PC-3 (cell line): ENCODE measurements at places on chromosomes 7 and 10. TPM values are rescaled to one million over a fixed set of nuclear protein-coding genes. Genes with fewer than 3 reads are reported as not detected.
A peak's percentile ranks its signal among the peaks of the same experiment; 100 is the strongest.

DNA sequence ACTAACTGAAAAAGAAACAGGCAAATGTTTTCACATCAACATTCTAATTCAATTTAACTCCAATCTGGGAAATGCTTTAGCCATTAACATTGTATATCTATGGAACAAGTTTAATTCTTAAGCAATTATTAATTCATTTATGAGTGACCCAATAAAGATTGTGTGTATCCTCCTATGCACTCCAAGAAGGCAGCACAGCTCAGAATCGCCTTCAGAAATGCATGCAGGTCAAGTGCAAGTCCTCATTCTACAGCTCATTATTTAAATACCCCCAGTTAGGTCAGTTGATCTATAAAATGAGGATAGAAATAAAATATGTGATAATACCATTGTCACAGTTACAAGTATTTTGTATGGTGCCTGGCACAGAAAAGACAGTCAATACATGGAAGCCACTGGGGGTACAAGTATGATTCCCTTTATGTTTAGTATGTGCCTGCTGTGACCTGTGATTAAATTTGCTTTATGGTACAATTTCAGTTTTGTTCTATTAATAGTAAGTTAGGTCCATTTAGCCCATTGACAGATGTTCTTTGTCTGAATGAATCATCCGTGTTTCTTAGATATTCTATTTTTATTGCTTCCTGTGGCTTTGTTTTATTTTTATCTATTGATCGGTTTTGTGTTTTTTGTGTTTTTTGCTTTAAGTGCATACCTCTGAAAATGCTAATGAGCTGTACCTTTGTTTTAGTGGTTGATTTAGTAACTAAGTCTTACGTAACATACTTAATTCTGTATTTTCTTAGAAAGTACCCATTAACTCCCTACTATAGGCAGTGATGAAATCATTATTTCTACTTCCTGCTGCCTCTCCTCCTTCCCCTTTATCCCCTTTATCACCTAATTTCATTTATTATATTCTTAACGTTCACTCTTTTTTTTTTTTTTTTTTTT lies 42.8 kb downstream of the CPXM2 start:
- no peak overlapping the region for H3K27ac ChIP-seq
- H3K36me3 ChIP-seq, result no peaks in the 10 kb centered on the region
- peaks cover 28% of the 10 kb centered on the region for H3K27me3 ChIP-seq
- no peaks in the 10 kb centered on the region for H3K4me1 ChIP-seq
- no peak overlapping the region for H3K4me3 ChIP-seq

DNA sequence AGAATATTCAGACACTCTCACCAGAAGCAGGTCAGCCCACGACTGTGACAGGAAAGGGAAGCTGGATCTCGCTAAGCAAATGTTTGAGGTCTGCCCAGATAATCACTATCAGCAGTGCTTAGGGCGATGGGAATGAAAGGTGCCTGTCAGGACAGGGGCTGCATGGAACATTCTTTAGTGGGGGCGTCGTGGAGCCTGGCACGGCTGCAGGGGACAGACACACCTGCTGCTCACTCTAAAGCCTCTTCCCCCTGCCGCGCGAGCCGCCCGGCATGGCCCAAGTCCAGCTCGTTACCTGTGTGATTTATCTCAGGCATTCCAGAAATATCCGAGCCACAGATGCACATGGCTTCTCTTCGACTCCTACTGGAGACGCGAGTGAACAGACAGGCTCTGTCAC lies 235.5 kb downstream of the GLRX3 start:
- DNase-seq, result no peak
- H3K36me3 ChIP-seq, result no peaks in the 10 kb centered on the region
- H3K4me3 ChIP-seq, result no peak overlapping the region
- H3K27ac ChIP-seq, result no peak overlapping the region
- H3K4me1 ChIP-seq, result no peaks in the 10 kb centered on the region

DNA sequence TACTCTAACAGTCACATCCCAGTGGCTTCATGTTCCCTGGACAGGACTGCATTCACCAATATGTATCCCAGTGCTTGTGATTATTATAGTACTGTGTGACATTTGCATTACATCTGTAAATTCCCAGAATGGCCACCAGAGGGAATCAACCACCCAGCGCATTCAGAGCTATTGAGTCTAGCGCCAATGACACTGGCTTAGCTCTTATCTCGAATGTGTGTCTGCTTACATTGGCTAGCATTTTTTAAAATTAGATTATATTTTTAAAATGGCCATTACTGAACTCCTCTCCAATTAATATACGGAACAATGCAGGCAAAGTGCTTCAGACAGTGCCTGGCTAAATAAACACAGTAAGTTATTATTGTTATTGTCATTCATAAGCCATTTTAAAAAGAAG lies 36.3 kb downstream of the TRIL start:
- DNase-seq, result peak; percentile 81
- H3K36me3 ChIP-seq, result no peaks in the 10 kb centered on the region
- H3K4me1 ChIP-seq, result peaks cover 7% of the 10 kb centered on the region; the same call in 1 of the 2 replicates
- H3K4me3 ChIP-seq, result 0 out of 2 replicates have a peak overlapping the region, but pooled peaks have one; percentile 7
- no peaks in the 10 kb centered on the region for H3K27me3 ChIP-seq

GRCh38 chr7:156927571-156928405 lies 21.7 kb upstream of the NOM1 start:
- H3K36me3 ChIP-seq, result no peaks in the 10 kb centered on the region
- H3K4me1 ChIP-seq, result peaks cover 11% of the 10 kb centered on the region
- no peak overlapping the region for H3K27ac ChIP-seq

SFTPD gene
- total RNA-seq, result not detected in 2 replicates

AP4M1 gene
- total RNA-seq, result 17.9 and 23.9 TPM in 2 replicates
